NCI-H1694 (cell line): ENCODE measurements at places on chromosomes 13 and 19.

DNA sequence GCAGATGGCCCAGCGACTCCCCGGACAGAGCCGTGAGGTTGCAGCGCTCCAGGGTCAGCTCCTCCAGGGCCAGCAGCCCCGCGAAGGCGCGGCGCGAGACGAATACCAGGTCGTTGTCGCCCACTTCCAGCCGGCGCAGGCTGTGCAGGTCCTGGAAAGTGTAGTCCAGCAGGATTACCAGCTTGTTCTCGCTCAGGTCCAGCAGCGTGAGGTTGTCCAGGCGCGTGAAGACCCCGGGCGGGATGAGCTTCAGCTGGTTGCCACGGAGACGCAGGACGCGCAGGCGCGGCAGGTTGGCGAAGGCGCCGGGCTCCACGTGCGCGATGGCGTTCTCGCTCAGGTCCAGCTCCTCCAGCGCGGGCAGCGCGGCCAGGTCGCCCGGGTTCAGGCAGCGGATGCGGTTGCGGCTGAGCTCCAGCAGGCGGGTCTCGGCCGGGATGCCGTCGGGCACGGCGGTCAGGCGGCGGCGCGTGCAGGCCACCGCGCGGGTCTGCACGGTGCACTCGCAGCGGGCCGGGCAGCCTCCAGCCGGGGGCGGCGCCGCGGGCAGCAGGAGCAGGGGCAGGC, 9.3 kb upstream of the PEAK3 start:
- no peak for DNase-seq

GRCh38 chr13:36211567-36211966, 2.8 kb downstream of the SOHLH2 start:
- no peak for DNase-seq

DNA sequence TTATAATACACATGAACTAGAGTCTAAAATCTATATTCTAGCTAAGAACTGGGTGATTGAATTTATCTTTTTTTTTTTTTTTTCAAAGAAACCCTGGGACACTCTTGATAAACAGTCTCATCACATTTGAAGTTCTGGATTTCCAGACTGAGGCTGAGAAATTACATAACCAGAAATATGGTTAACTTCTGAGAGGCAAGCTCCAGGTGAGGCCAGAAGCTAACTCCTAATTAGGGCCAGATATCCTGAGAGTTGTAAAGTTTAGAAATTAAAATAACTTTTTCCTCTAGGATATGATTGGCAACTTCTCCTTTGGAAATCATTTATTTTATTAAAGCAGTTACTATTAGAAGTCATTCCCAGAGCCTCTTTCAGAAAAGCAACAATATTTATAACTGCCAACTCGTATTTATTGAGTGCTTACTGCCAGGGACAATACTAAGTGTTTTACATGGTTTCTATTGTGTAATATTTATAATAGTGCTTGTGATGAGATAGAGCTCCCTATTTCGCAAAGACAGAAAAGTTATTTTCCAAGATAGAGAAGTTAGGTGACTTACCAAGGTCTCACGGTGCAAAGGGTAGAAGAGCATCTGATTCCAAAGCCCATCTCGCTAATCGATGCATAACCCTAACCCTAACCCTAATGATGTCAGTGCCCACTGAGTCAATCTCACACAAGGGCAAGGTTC, 187.7 kb downstream of the DCT start:
- DNase-seq = no peak

DNA sequence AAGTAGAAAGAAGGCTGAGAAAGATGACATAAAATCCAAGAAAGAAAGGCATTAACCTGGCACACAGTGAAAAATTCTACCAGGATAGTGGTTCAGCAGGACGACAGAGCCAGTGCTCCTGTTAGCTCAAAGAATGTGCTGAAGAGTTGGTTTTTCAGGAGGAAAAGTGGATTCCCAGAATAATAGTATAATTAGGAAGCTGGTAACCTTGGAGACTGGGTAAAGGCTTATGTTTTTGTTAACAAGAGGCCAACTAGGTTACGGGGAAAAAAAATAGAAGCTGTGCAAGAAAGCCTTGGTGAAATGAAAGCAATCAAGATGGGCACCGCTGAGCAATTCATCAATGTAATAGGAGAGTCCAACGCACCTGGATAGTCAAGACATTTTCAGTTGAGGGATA, 54.7 kb downstream of the SLC15A1 start:
- no peak for DNase-seq

- no peak for DNase-seq
Measured at GRCh38 chr19:51263808-51264207, 12.9 kb downstream of the SIGLECL1 start.

DNA sequence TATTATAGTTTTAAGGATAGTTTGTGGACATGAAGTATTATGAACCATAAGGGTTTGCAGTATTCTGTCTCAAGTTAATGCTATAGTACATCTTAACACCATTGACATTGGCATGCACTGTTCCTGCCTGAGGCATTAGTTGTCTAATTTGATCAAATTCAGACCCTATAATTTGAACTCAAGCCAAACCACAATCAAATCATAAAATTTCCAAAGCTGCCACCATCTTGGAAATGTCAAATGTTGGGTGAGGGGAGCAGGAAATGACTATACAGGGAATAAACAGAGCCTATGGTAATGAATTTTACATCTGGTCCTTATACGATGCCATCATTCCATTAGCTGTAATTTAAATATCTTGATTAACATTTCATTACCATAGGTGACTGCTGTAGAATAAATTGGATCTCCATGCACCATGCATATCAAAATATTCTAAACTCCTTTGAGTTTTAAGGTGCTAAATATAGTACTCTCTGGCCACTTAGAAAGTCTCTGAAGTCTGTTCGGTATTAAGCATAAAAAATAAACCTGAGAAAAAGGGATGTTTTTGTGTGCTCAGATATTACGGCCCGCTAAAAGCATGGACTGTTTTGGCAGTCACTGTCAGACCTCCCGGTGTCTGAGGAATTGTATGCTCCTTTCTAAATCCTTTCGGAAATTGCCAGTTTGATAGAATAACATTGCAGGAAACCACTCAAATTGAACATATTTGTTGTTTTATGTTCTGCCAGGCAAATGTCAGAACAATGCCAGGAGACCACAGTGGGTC, 257.7 kb downstream of the SPRY2 start:
- no peak for DNase-seq

DNA sequence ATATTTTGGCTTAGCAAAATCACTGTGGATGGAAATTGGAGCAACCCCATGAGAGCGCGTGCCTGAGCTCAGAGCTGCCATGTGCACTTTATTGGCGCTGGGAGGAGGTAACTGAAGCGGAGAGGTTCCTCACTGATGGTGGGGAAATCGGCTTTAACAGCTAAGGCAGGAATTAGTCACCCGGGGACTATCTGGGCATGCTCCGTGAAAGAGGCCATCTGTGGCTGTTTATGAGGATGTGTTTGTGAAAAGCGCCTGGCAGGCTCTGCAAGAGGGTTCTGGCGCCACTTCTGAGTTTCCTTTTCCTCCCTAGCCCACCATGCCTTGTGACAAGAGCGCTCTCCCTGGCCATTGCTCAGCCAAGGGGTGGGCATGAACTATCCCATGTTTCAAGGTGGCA, 815.6 kb downstream of the UQCRFS1 start:
- no peak for DNase-seq

- DNase-seq = no peak
Measured at GRCh38 chr13:43686557-43686956, 100.2 kb downstream of the ENOX1 start.
